Right renal pelvis (tissue), 4 donors: ENCODE measurements at places on chromosomes 4 and X.
A peak's percentile ranks its signal among the peaks of the same experiment; 100 is the strongest.

DNA sequence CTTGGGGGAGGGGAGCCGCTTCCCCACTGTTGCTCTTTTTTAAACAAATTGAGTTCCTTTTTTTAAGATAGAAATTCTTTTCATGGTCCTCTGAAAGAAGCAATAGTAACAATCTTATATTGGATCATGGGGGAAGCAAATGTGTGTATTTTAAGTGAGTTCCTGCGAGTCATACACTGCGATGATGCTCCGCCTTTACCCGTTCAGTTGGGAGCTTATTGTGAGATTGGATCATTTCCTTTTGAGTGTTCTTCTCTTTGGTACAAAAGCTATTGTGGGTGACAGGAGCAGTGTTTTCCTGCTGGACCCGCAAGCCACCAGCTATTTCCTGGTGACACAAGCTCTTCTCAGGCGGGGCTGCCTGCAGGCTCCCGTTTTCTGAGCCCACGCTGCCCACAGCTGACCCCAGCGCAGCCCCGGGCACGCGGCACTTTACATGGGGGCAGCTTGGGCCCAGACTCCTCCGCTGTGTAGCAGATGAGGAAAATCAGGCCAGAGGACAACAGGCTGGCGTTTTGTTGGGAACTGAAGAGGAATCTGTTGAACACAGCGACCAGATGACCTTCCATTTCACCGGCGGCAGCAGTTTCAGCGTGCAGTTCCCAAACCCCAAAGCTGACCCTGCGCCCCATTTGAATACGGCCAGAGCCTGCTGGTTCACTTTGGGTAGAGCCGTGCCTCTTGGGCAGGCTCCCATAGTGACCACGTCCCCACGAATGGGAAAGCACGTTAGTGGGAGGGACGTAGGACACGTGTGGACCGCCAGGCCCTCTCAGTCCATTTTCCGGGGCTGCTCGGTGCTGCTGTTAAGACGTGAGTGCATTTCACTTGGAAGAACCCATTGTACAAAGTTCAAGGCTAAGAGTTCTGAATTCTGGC is 12.2 kb downstream of the TADA2B start:
- DNase-seq: no peak

GRCh38 chrX:44431194-44431593 is 87.7 kb upstream of the EFHC2 start:
- no peak for DNase-seq

- peak; percentile 6 for DNase-seq
Measured at GRCh38 chrX:46180258-46180687, 364.9 kb downstream of the ZNF674 start.

- no peak for DNase-seq
Measured at GRCh38 chr4:110702326-110702725, 79.4 kb upstream of the PITX2 start.

GRCh38 chrX:36908801-36909675 is 99.1 kb upstream of the FAM47C start:
- no peak for DNase-seq

GRCh38 chr4:172953896-172954568 is 214.6 kb upstream of the GALNT7 start:
- DNase-seq: no peak

GRCh38 chr4:85127653-85128052 is 161.2 kb upstream of the WDFY3 start:
- no peak for DNase-seq

DNA sequence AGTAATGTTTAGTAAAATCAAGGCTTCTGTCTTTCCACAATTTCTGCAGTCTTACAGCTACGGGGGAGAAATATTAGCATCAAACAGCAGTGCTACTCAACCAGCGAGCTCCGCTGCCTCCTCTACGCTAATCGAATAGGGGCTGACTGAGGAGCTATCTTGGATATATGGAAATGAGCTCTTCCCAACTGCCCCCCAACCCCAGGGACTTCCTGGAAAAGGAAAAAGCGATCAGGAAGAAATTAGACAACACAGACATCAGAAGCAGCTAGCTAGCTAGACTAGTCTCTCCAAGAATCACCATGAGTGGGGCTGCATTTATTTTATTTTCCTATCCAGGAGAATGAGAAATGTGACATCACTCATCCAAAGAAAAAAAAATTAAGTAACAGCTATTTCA is 7.6 kb downstream of the NKX6-1 start:
- DNase-seq: no peak

DNA sequence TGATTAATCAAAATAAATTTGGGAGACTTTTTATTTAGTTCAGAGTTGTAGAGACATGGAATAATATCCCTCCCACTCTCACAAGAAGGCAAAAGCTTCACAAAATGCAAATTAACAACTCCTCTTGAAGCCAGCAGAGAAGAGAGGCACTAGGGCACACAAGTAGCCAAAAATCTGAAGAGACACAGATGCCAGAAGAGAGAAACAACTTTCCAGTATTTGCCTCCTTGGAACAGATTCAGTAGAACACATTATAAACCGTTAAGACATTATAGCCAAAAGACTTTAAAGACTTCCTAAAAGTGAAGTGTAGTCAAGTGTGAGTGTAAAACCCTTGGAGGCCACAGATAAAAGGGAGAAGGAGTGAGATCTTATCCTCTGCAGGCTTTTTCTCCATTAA is 1024.9 kb upstream of the ADGRL3 start:
- no peak for DNase-seq
